ENCODE measurements at places on chromosomes 5 and 9. TPM values are rescaled to one million over a fixed set of nuclear protein-coding genes. Genes with fewer than 3 reads are reported as not detected.

PRDM9 gene
- total RNA-seq, result not detected

VCAN gene
- 24.1 TPM for total RNA-seq

TEK gene
- total RNA-seq, result 19.1 TPM

- no peak for DNase-seq
These were observed 102.1 kb downstream of the PIK3R1 start for GRCh38 chr5:68317646-68318045.

GRCh38 chr9:113310538-113310937 lies 7.4 kb upstream of the RNF183 start:
- no peak for DNase-seq

DNA sequence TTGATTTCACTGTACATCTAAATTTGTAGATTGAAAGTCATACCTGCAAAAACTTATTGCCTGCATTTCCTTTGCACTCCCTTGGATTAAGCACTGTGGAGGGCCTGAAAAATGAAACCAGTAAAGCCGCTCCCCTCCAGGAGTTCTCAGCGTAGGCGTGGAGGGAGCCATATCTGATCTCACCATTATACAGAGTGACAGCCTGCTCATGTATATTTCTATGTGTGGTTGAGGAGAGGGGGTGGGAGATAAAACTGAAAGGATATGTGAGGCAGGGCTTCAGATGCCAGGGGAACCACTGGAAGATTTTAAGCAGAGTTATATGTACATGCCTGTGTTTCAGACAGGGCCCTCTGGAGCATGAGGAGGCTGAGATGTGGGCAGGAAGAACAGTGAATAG lies 303.0 kb downstream of the MSX2 start:
- DNase-seq, result no peak

DNA sequence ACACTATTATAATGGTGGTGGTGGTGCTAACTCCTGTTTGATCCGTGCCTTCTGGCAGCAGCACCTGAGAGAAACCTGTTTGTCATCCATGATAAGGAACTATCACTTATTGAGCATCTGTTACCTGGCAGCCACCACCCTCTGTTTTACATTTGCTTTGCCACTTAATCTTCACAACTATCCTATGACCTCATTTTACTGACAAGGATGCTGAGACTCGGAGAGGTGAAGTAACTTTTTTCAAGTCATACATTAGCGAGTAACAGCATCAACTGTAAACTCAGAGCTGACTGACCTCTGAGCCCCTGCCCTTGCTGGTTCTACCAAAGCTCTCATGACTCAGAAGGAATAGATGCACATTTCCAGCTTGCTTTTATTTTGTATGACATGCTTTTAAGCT lies 81.1 kb downstream of the EGFLAM start:
- DNase-seq, result no peak

DNA sequence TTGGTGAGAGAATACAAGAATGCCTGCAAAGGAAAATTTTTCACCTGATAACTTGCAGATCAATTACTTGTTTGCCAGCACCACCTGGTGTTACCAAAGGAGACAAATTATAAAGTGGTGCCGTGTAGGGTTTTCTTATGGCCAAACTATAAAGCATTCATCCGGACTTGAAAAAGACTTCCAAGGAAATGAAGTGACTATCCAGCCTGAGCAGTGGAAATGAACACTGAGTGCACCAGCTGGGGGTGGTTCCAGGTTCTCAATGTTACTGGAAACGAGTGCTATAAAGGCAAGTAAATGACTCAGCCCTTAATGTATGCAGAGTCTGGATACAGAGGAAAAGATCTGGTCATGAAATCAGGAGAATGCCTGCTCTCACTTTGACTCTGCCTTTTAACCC lies 113.1 kb downstream of the DNAH5 start:
- DNase-seq, result no peak

DNA sequence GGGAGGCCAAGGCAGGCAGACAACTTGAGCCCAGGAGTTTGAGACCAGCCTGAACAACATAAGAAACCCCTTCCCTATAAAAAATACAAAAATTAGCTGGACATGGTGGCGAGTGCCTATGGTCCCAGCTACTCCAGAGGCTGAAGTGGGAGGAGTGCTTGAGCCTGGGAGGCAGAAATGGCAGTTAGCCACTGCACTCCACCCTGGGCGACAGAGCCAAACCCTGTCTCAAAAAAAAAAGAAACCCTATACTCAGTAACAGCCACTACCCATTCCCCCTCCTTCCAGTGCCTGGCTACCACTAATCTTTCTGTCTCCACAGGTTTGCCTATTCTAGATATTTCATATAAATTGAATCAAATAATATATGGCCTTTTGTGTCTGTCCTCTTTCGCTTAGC lies 14.3 kb upstream of the SIL1 start:
- no peak for DNase-seq

- peak; percentile 86 for DNase-seq
These were observed 2.7 kb upstream of the MYMK start for GRCh38 chr9:133527444-133527920.

DNA sequence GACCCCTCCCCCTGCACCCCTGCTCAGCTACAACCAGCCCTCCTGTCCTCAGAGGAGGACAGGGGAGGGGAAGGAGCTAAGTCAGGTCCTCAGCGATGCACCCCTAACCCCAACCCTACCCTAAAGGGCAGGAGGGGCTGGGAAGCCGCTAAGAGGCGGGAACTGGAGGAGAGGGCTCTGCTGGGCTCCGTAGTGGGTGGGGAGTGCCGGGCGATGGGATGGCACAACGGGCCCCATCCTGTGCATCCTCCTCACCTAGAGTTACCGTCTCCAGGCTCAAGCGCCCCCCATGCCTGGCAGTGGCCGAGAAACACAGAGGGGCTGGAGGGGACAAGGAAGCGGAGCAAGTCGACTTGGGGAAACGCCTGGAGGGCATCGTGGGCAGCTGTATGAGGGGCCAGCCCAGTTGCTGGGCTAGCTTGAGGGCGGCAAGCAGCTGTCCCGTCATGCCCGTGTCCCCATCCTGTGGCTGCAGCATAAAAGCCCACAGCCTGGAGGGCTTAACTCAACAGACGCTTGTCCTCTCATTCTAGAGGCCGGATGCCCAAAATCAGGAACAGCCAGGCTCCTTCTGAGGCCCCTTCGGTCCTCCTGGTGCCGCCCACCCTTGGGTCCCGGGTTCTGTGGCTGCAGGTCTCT lies 23.0 kb upstream of the UBAC1 start:
- DNase-seq, result no peak

GRCh38 chr5:76196886-76197489 lies 113.8 kb downstream of the SV2C start:
- no peak for DNase-seq

GRCh38 chr5:137621861-137622823 lies 113.7 kb downstream of the KLHL3 start:
- DNase-seq, result peak; percentile 74

Data from Right ventricle myocardium superior (tissue), 1 donor.